Fibroblast of skin of abdomen (primary cell): ENCODE measurements at places on chromosomes 1 and 21.

DNA sequence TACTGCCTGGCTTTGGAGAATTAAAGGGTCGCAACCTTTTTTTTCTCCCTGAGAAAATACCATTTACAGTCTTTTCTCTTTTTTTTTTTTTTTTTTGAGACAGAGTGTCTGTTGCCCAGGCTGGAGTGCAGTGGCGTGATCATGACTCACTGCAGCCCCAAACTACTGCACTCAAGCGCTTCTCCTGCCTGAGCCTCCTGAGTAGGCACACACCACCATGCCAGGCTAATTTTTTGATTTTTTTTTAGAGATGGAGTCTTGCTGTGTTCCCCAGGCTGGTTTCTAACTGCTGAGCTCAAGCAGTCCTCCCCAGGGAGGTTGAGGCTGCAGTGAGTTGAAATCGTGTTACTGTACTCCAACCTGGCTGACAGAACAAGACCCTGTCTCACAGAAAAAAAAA is 24.6 kb downstream of the UBE4B start:
- no peak for DNase-seq

- DNase-seq = no peak
Measured at GRCh38 chr1:30089024-30089430, 634.4 kb downstream of the MATN1 start.

DNA sequence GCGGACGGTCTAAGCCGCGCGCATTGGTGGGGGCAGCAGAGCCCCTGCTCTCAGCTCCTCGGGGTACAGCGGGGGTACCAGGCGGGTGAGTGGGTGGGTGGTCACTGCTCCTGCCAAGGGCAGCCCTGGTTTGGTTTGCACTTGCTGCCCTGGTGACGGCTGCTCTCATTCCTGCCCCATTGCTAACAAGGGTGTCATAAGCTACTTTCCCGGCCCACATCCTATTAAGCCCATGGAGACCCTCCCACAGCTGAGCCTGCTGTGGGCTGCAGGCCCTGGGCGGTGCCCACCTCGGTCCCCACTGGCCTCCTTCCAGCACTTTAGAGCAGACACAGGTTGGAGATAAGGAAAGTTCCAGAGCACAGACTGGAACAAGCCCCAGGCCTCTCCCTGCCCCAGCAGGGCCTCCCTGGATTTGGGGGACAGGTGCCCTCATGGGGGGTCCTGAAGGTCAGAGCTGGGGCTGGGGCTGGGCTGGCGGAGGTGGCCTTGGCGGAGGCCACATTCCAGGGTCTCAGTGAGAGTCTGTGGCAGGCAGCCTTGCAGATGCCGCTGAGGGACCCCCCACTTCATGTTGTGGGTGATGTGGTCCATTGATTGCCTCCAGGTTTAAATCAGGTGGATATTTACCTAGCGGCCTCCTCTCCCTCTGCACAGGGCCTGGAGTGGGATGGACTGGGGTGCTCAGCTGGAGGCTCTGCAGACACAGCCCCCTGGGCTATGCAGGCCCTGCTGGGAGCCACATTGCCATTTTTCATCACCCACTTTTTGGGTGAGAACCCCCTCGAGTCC is 27.0 kb downstream of the COL18A1 start:
- DNase-seq = no peak

DNA sequence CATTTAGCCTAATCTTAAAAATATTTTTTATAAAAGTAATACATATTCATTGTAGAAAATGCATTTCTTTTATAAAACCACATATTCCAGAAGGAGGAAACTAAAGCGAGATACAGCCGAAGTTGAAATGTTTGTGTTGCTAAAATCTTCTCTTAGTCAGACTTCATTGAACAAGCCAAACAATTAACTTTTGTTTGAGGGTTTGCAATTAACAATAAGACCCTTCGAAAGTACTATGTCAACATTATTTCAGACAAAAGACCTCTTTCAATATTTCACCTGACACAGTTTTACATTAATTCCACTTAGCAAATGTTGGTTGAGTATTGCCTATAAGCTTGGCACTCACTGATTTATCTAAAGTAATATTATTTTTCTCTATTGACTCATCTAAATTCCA is 354.0 kb upstream of the ADAMTS5 start:
- DNase-seq = no peak
